Esophagus squamous epithelium (tissue), 5 donors: ENCODE measurements at places on chromosomes 7 and 10.

GRCh38 chr7:68671046-68671445 is 927.2 kb upstream of the AUTS2 start:
- DNase-seq = no peak

DNA sequence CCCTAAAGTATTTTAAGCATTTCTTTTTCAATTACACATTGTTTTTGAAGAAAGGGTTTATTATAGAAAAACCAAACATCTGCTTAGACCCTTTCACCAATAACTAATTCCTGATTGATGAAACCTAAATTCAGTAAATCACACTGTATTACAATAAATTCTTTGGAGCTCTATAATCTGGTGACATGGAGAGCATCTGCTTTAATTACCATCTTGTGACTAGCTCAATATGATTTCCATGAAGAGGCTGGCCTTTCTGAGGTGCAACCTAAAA is 9.7 kb downstream of the HYCC1 start:
- DNase-seq = no peak

GRCh38 chr7:149877890-149878522 is 4.2 kb downstream of the ATP6V0E2 start:
- DNase-seq = no peak

GRCh38 chr7:26375726-26376174 is 84.1 kb downstream of the SNX10 start:
- DNase-seq = no peak

DNA sequence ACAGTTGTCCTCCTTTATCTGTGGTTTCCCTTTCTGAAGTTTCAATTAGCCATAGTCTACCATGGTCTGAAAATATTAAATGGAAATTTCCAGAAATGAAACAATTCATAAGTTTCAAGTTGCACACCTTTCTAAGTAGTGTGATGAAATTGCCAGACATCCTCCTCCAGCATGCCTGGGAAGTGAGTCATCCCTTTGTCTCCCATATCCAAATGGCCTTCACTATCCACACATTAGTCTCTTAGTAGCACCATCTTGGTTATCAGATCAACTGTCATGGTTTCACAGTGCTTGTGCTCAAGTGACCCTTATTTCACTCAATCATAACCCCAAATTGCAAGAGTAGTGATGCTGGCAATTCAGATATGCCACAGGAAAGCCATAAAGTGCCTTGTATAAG is 83.4 kb upstream of the PPP1R9A start:
- no peak for DNase-seq

GRCh38 chr7:22591271-22591670 is 91.3 kb upstream of the STEAP1B start:
- DNase-seq = no peak

DNA sequence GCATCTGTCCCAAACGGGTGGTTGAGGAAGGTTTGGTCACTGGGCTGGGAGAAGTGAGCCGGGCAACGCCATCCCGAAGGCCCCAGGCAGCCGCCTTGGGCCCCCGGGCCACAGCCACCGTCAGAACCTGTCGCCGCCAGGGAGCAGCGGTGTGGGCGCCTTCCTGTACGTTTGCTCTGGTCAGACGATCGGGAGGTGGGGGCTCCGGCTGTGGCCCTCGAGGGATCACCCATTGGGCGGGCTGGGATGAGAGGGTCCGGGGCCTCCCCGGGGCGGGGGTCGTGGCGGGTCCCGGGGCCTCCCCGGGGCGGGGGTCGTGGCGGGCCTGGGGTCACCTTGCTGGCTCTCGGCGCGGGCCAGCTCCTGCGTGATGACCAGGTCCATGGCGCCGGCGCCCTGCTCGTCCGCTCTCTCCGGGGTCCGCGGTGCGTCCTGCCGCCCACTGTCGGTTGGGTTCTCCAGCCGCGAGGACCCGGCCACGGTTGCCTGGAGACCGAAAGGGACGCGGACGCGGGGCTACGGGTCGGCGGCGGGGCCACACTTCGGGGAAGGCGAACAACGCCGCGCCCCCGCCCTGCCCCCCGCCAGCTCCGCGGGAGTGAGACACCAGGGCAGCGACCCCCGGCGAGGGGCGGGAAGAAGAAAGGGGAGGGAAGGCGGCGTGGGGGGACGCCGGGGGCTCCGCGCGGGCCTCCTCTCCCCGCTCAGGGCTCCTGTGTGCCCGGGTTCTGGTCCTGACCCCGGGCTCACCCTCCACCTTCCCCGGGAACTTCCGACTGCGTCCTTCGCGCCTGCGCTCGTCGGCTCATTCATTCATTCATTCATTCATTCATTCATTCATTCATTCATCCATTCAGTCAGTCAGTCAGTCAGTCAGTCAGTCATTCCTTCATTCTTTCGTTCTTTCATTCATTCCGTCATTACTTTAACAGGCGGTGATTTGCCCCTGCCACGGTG is at the start of gene CFAP46:
CFAP46 (minus strand) TSS at position 470 of the 957 bp plus-strand sequence; CDS start at position 384, 86 bp downstream.
- DNase-seq = no peak

- no peak for DNase-seq
Measured at GRCh38 chr10:79490400-79491142, 21.8 kb upstream of the EIF5AL1 start.
